ENCODE measurements at places on chromosomes 11 and 22. TPM values are rescaled to one million over a fixed set of nuclear protein-coding genes. Genes with fewer than 3 reads are reported as not detected.

Gene GRM5
- not detected for total RNA-seq

GRCh38 chr11:128693416-128693712, 508 bp upstream of the FLI1 start:
- no peak for DNase-seq

- peak; percentile 62 for DNase-seq
Measured at GRCh38 chr11:67640021-67640757, 626 bp upstream of the TBX10 start.

DNA sequence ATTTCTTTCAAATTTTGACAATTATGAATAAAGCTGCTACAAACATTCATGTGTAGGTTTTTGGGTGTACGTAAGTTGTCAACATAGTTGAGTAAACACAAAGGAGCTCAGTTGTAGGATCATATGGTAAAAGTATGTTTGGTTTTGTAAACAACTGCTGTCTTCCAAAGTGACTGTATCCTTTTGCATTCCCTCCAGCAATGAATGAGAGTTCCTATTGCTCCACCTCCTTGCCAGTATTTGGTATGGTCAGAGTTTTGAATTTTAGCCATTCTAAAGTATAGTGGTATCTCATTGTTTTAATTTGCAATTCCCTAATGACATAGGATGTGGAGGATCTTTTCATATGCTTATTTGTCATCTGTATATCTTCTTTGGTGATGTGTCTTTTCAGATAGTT, 28.0 kb upstream of the PHOX2A start:
- no peak for DNase-seq

DNA sequence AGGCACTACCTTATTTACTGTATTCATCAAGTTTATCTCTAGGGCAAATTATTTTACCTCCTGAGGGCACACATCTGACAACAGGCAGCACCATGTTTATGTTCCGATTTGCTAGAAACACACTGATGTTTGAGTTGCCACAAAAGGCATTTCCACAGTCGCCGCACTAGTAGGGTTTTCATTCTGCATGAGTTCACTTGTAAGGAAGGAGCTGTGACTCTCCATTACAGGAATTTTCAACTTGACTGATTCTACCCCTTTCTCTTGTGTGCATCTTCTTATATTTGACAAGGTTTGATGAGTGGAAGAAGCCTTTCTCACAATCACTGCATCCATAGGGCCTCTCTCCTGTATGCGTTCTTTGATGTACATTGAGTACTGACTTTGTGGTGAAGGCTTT, 455.9 kb upstream of the CNTN5 start:
- DNase-seq: no peak

Gene NCF4
- total RNA-seq: not detected

Gene OR10A3
- total RNA-seq: not detected

Gene SLC22A8
- total RNA-seq: not detected

DNA sequence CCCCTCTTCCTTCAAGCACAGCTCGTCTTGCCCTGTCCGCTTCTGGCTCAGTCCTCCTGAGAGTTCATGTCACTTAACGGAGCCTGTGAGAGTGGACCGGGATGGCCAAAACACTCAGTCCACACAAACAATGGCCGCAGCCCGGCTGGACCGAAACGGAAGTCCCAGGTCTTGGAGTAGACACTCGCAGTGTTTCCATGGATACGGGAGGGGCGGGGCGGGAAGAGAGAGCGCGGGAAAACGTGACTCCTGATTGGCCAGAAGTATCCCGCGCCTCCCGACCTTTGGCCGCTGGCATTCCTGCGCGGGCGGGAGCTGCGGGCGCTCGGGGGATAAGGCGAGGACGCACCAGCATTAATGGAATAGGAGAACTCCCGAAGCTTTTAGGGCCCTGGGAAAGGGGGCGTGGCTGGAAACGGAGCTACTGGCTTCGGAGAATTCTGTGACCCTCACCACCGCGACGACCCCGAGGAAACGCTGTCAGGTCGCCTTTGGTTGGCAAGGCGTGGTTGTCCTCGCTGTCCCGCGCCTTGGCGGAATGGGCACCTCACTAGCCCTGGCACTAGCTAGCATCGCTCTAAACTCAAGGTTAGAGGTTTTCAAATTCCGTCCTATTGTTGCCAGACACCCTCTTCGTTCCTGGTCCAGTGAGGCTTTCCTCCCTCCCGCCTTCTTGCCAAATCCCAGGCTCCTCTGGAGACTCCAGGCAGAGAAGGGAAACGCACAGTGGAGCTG, at the start of the genes NLRP14 and ZNF214:
NLRP14 (plus strand) TSS at position 297 of the 735 bp plus-strand sequence. CDS start 18,108 bp downstream, outside the sequence.
ZNF214 (minus strand) TSS at position 164 of the 735 bp plus-strand sequence. CDS start 17,511 bp downstream, outside the sequence.
- peak; percentile 94 for DNase-seq

GRCh38 chr22:19213442-19214077, 35.0 kb upstream of the SLC25A1 start:
- no peak for DNase-seq

DNA sequence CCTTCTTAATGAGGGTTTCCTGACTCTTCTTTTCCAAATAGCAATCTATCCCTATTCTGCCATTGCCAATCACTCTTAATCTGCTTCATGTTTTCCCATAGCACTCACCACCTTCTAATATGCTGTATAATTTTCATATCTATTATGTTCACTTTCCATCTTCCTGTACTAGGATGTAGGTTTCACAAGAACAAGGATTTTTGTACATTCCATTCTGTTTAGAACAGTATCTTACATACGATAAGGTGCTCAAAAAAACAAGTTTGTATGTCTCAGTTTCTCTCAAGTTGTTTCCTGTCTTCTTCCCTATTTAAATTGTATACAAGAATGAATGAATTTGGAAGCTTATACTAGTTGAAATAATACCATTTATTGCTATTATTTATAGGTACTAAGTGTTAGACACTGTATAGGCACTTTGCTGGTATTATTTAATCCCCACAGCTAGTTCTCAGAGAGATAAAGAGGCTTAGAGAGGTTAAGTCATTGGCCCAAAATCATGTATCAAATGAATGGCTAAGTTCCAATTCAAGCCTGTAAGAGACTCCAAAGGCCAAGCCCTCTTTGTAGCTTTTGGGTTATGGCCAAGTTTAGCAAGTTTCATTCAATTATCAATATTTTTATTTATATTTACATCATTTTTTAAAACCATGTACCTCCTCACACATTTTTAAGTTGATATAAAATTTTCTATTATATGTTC, 134.7 kb downstream of the PAX6 start:
- no peak for DNase-seq

GRCh38 chr11:28250192-28250591, 142.0 kb downstream of the METTL15 start:
- no peak for DNase-seq

GRCh38 chr11:79439886-79440570, 802 bp downstream of the TENM4 start:
- DNase-seq: no peak

Gene SMPD1
- total RNA-seq: 92.6 TPM

DNA sequence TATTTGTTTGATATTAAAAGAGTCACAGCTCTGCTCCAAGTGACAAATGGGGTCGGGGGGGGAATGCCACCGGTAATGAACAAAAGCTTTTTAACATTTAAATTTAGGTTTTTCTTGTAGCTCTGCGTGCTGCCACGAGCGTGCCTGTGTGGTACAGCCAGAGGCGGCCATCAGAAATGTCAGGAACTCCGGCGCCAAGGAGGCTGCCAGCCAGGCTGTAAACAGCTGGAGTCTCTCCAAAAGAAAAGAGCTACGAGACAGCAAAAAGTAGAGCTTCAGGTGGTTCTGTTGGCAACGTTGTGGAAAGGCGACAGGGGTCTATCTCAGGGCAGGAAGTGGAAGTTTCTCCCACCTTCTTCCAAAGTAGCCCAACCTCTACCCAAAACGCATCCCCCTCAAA, 532.8 kb downstream of the OPCML start:
- no peak for DNase-seq

- peak; percentile 51 for DNase-seq
Measured at GRCh38 chr11:73946798-73947458, 3.9 kb upstream of the DNAJB13 start.

- DNase-seq: no peak
Measured at GRCh38 chr11:131683666-131684065, 313.3 kb downstream of the NTM start.

DNA sequence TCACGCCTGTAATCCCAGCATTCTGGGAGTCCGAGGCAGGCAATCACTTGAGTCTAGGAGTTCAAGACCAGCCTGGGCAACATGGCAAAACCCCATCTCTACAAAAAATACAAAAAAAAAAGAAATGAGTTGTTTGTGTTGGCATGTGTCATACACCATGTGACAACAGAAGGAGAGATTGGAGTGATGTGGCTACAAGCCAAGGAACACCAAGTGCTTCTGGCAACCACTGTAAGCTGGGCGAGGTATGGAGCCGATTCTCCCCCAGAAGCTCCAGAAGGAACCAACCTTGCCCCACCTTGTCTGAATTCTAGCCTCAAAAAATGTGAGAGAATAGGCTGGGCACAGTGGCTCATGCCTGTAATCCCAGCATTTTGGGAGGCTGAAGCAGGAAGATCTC, 39.1 kb upstream of the SLC35C1 start:
- no peak for DNase-seq

DNA sequence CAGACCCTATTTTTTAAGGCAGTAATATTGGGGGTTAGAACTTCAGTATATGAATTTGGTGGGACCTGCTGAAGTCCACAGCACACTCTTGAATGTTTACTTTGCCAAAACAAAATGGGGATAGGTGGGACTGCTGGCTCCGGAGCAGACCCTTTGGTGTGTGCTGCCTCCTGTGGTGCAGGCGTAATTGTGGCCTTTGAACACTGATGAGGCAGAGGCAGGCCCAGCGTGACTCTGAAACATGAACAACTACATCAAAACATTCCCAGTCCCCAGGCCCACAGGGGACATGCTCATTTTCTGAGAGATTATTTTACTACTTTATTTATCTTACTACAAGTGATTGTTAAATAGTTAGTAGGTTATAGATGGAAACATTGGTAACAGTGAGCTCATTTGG, 225.0 kb upstream of the TBCEL start:
- DNase-seq: no peak

DNA sequence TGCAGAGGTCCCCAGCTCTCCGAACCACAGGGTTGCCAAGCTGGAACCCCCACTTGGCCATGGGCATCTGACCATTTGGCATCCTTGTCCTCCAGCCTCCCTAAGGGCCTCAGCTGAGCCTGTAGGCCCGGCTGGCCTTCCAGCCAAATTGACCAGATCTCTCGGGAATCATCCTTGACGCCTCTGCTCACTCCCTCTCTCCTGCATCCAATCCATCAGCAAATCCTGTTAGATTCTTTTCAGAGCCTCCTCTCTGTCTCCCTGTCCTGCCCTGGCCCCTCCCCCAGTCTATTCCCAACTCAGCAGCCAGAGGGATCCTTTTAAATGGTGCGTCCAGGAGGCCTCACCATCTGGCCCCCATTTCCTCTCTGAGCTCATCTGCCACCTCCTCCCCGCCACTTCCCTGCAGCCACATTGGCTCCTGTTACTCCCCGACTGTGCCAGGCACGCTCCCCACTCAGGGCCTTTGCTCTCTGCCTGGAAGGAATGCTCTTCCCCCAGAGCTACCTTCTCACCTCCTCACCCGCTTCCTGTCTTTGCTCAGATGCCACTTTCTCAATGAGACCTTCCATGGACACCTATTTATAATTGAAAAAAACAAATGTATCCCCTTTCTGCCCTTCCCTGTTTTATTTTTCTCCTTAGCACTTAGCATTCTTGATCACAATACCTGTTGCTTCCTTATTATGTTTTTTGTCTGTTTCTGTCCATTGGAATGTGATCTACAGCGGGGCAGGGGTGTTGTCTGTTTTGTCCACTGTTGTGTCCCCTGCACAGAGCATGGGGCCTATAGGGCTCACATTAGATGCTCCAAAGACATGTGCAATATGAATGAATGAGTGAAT, 78.1 kb downstream of the NFAM1 start:
- no peak for DNase-seq

- no peak for DNase-seq
Measured at GRCh38 chr11:91978747-91979146, 245.9 kb upstream of the FAT3 start.

Gene HNRNPUL2
- total RNA-seq: 8.6 TPM

Gene RIBC2
- not detected for total RNA-seq

DNA sequence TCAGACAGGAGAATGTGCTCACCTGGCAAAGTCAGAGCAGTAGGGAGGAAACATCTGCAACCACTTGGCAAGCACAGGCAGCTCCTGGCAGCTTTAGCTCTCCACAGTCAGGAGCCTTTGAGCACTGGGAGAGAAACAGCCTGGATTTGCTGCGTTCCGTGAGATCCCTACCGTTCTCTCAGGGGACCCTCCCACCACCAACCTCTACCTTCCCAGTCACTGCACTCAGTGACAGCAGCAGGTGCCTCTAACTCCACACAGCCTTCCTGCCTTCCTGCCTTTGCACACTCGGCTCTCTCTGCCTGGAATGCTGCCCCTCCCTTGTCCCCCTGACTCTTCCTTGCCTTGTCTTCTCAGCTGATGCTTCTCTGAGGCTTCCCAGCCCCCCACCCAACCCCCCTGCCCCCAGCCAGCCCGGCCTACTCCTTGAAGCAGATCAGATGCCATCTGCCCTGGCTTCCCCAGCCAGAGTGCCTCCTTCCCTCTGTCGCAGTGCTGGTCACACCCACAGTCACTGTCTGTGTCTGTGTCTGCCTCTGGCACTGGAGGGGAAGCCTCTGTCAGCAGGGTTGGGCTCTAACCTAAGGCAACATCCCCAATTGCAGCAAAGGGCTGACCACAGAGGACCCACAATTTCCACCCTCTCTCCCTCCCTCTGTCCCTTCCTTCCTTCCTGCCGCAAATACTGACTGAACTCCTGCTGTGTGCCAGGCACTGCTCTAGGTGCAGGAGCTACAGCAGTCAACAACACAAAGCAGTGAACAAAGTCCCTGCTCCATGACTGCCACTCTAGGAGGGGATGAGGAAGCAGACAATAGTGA, 14.9 kb upstream of the TSKU start:
- peak; percentile 39 for DNase-seq

DNA sequence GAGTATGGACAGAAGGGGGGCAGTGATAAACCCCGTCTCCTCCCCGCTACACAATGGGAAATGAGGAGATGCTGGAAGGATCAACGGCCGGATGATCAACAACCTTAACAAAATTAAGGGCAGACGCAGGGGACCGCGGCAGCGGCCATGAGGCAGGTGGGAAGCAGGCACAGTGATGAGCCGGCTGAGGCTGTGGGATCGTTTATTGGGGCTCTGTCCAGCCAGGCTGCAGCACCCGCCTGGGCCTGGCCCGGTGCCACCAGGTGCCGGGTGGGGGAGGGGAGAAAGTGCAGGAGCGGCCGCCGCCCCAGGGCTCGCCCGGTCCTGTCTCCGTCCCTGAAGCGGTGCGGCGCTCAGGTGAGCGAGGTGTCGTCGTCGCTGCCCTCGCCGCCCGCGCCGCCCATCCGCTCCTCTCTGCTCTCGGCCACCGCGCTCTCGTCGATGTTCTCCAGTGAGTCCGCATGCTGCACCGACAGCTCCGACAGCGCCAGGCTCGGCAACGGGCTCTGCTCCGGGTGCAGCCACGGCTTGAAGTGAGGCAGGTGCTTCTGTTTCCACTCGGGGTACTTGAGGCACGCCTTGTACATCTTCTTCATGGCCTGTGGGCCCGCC, 2.4 kb upstream of the ARAP1 start:
- DNase-seq: no peak
